Stomach (tissue), 19 donors: ENCODE measurements at places on chromosomes 1 and 21. TPM values are rescaled to one million over a fixed set of nuclear protein-coding genes. Genes with fewer than 3 reads are reported as not detected.
A peak's percentile ranks its signal among the peaks of the same experiment; 100 is the strongest.

IFNLR1 gene
- total RNA-seq = 6.1 TPM

KRTAP13-2 gene
- not detected for total RNA-seq

ATP5PO gene
- total RNA-seq = 355 TPM

CYP4A11 gene
- total RNA-seq = not detected

SAMD11 gene
- 4.8 TPM for total RNA-seq

MCOLN2 gene
- total RNA-seq = 27.2 TPM

SLAMF8 gene
- not detected for total RNA-seq

PLA2G2A gene
- total RNA-seq = 2.8 TPM

KPRP gene
- not detected for total RNA-seq

REN gene
- not detected for total RNA-seq

MSH4 gene
- not detected for total RNA-seq

LCE1F gene
- total RNA-seq = not detected

ZFP69 gene
- 3.1 TPM for total RNA-seq

USH2A gene
- total RNA-seq = not detected

VHLL gene
- total RNA-seq = not detected

- DNase-seq = no peak
Observed at GRCh38 chr1:109213345-109213823, 334 bp upstream of the SARS1 start.

GRCh38 chr1:199084293-199084692 is 445.5 kb downstream of the PTPRC start:
- peak; percentile 14 for DNase-seq

GRCh38 chr1:101357444-101357986 is 120.7 kb downstream of the S1PR1 start:
- peak; percentile 89 for DNase-seq

DNA sequence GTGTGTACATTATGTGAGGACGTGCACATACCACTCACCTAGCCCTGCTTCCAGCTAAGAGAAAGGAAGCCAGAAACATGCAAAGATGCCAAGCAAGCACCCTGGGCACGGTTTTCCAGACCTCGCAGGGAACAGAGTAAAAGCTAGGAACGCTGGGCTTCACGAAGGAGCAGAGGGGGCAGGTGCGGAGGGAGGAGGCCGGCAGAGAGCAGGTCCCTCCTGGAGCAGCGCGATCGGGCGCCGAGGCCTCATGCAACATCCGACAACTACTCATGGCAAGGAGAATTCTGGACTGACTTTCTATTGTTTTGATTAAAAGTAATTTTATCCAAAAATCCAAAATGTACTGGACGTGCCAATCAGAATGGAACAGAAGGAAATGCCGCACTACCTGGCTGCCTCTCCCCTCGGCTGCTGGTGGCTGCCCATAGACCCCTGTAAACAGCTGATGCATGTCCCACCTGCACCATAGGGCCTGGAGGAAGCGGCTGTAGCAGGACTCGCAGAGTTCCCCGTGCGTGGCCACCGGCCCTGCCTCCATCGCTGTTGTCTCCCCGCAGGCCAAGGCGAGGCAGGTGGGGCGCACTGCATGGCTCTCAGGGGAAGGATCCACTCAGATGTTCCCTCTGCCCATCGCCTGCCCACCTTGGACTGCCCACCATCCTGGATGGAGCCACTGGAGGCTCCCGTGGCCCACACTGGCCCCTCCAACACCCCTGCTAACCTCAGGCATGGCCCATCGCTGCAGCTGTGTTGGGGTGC is 93.5 kb downstream of the WDR4 start:
- no peak for DNase-seq

GRCh38 chr1:174166530-174167264 is 7.4 kb downstream of the RABGAP1L start:
- DNase-seq = no peak

DNA sequence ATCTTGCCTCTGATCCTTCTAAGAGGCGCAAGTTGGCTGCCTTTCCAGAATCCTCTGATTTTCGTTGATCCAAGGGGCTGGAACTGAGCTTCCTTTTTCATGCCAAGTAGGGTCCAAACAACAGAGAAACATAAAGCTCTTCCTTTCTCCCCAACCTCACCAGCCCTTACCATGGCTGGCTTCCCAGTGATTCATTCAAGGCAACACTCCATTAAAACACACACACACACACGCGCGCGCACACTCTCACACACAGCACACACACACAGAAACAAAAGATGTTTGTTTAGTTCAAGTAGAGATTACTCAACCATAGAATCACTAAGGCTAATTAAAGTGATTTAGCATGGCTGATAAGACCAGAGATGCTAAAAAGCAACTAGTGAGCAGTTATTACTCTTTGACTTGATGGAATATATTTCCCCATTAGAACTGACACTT is 13.0 kb upstream of the GUCA2A start:
- no peak for DNase-seq

DNA sequence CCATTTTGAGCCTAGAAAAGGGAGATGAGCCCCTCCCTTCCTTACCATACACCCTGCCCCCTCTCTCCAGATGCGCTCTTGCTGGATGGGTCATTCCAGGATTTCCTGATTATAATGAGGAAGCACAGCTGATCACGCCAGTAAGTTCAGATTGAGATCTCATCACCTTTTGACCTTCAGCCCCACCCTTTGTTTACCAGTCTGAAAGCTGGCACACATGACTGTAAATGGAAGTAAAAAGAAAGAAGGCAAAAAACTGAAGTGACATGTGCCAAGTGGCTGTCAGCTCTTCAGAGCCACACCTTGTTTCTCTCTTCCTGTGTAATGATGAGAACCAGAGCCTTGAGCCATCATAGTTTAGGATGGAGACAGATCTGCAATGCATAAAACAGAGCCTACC is 27.9 kb downstream of the S1PR1 start:
- peak; percentile 50 for DNase-seq

DNA sequence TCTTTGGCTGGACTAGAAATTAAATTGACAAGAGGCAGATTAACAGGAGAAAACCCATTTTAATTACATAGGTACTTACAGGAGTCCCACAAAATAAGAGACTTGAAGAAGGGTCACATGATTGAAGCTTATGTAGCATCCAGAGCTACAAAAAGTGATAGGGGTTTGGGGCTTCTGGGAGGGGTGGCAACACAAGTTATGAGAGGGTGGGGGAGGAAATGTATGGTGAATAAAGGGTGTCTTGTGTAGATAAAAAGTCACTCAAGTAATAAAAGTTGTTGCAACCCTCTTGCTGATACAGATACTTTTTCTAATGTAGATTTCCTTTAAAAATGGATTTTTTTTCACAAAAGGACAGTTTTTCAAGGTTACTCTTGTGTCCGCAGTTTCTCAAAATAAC is 24.0 kb downstream of the USP25 start:
- no peak for DNase-seq

- DNase-seq = peak; percentile 51
Observed at GRCh38 chr1:221886743-221887414, 145.0 kb upstream of the DUSP10 start.

- peak; percentile 64 for DNase-seq
Observed at GRCh38 chr1:21631944-21632887, 36.9 kb downstream of the RAP1GAP start.

DNA sequence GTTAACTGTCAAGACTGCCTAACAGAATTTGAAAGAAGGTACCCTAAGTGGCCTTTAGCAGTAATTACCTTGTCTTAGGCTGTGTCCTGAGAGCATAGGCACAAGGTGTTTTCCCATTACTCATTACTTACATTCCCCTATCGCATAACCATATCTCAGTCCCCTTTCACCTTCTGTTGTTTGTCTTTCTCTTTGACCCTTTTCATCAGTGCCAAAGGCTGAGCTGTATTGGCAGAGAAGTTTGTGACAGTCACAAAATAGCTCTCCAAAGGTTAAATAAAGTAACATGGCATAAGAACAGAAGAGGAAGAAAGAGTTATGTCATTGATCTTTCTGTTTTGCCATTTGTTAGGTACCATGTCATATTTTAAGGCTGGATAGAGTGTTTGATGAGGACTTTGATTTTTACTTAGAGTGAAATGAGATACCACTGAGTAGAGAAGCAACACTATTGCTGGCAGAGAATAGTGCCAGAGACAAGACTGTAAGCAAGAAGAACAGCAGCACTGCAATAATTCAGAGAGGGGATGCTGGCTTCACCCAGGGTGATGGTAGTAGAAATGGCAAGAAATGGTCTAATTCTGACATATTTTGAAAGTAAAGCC is 497.8 kb downstream of the TTLL7 start:
- DNase-seq = no peak

- peak; percentile 92 for DNase-seq
Observed at GRCh38 chr1:156295391-156295947, at the start of gene GLMP. TSS of gene GLMP (minus strand) at chr1:156295679. CDS start at chr1:156295645, 34 bp downstream.

- DNase-seq = no peak
Observed at GRCh38 chr21:36516281-36516680, 36.4 kb upstream of the CLDN14 start.

GRCh38 chr1:149916193-149916897 is 1.3 kb downstream of the SV2A start:
- no peak for DNase-seq

DNA sequence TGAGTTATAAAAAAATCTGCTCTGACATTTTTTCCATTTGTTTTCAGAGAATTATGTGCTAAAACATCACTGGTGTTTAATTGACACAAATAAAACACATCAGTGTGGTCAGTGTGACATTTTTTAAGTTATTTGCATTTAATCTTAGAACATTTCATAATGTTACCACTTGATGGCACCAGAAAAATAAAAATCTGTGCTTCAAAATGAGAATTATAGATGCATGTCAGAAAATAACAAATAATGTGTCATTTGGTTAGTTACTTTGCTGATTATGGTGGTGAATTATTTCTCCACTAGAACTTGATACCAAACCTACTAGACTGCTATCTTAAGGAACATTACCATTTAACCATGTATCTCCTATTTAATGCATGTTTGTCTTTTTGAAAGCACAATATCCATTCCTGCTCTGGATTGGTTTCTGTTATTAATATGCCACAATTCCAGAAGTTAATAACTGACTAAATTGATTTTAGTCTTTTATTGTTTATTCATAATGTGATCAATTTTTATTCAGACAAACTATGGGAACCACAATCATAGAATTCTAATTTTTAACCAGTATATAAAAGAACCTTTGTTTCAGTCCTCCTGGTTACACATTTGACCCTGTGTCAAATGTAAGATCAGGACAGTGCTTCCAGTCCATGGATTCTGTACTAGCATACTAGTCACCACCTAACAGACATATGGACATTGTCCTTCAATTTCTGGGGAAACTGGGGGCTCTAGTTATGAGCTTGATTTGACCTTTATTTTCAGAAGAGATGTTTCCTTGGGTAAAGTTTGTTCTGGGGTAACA is 81.0 kb downstream of the RPS6KC1 start:
- DNase-seq = no peak

DNA sequence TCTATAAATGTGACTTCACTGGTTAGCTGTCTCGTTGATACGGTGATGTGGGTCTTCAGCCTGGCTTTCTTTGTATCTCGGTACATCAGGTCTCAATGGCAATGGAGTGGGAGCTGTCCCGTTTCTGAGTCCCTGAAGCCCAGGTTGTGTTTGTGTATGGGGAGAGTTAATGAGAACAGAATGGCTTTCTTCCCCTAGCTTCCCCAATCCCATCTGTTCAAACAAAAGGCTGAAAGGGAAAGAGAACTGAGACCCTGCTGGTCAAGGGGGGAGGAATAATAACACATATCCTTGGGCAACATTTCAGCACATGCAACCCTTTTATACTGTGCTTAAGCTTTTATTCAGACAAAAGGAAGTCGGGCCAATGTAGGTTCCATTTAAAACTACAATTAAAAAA is 28.4 kb upstream of the CASQ2 start:
- no peak for DNase-seq

DNA sequence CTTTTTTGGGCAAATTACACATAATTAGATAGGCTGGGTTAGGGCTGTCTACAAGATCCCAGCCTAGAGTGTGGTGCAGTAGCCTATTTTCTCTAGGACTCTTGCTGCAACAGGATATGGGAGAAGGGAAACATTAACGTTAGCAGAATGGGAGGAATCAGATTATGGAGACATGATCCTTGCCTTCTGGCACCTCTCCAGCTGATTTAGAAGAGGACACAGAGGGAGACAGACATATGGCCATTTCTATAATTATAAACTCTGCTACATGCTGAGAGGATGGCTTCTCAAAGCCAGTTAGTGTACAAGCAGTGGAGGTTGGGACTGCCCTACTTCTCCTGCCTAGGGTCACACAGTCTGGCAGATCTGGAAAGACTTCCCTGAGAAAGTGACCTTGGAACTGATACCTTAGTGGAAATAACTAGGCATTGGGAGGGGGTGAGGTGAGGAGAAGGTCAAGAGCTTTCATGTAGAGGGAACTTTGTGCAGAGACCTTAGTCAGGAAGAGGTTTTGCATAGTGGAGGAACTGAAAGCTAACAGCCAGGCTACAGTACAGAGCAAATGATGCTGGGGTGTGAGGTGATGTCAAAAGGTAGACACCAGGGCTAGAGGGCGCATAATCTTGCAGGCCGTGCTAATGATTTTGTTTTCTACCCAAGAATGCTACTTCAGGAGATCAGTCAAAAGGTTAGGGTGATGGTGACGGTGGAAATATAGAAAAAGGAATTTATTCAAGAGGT is 1.2 kb upstream of the CD1D start:
- no peak for DNase-seq

GRCh38 chr1:207364614-207365013 is 43.1 kb downstream of the CD55 start:
- DNase-seq = no peak

DNA sequence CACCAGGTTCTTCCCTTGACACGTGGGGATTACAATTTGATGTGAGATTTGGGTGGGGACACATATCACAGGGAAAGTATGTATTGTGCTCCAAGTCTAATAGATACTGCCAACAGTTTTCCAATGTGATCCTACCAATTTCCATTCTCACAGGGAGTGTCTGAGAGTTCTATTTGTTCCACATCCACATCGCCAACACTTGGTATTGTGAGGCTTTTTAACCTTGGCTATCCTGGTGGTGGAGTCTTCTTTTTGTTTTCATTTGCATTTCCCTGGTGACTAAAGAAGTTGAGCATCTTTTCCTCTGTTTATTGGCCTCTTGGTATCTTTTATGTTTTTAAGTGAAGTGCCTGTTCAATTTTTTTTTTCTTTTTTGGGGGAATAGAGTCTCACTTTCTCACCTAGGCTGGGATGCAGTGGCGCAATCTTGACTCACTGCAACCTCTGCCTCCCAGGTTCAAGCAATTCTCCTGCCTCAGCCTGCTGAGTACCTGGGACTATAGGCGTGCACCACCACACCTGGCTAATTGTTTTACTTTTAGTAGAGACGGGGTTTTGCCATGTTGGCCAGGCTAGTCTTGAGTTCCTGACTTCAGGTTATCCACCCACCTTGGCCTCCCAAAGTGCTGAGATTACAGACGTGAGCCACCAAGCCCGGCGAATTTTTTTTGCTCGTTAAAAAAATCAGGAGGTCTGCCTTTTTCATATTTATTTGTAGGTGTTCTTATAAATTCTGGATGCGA is 15.9 kb upstream of the PADI1 start:
- no peak for DNase-seq

DNA sequence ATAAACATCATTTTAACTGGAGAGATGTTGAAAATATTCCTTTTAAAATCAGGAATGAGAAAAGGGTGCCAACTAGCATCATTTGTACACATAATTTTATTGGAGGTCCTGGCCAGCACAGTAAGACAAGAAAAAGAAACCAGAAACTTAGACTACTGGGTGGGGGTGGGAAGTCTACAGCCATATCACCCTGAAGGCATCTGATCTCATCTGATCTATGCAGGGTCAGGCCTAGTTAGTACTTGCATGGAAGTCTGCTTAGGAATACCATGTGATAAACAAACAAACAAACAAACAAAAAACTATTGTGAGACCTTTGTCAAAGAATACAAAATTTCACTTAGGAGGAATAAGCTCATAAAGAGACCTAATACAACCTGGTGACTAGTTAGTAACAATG is 54.2 kb downstream of the EIF2B3 start:
- no peak for DNase-seq
